Nephron progenitor cell (in vitro differentiated cells): ENCODE measurements at places on chromosomes 7 and 10.

GRCh38 chr10:33123680-33124079, 165.7 kb upstream of the ITGB1 start:
- DNase-seq = no peak

- no peak for DNase-seq
Observed at GRCh38 chr10:69748621-69749020, 53.1 kb upstream of the COL13A1 start.

GRCh38 chr7:148921189-148921588, 37.1 kb upstream of the EZH2 start:
- no peak for DNase-seq

DNA sequence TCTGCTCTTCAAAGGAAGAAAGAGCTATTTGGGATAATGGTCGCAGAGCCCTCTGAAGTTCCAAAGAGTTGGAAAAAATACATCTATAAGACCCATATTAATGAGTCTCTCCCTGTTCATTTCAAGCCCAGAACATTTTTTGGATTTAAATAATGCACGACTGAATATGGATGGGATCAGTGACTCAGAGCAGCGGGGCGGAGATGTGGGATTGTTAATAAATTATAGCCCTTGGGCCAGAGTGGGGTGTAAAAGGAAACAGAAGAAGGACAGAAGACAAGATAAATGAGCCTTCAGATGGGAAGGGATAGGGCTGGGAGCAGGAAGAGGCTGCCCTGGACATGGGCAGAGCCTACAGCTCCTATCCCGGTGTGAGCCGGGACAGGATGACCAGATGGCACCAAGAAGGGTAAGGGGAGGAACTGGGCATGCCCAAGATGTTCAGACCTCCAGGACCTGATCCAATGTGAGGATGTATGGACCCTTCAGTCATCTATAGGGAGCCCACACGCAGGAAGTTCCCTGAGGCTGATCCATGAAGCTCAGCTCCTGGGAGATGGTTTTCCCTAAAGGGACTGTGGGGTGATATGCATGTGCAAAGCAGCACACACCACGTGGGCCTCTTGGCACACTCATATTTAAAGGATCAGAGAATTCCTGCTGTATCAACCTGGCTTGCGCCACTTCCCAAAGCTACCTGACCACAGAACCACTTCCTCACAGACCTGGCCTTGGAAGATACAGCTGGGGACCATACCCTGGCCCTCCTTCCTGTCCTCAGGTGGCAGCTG, 96.1 kb upstream of the PLXNA4 start:
- DNase-seq = no peak

- no peak for DNase-seq
Observed at GRCh38 chr7:133962646-133963045, 164.5 kb upstream of the LRGUK start.

GRCh38 chr7:113100121-113100603, 13.5 kb upstream of the GPR85 start:
- no peak for DNase-seq

- DNase-seq = no peak
Observed at GRCh38 chr7:112080441-112080840, 125.8 kb downstream of the DOCK4 start.

DNA sequence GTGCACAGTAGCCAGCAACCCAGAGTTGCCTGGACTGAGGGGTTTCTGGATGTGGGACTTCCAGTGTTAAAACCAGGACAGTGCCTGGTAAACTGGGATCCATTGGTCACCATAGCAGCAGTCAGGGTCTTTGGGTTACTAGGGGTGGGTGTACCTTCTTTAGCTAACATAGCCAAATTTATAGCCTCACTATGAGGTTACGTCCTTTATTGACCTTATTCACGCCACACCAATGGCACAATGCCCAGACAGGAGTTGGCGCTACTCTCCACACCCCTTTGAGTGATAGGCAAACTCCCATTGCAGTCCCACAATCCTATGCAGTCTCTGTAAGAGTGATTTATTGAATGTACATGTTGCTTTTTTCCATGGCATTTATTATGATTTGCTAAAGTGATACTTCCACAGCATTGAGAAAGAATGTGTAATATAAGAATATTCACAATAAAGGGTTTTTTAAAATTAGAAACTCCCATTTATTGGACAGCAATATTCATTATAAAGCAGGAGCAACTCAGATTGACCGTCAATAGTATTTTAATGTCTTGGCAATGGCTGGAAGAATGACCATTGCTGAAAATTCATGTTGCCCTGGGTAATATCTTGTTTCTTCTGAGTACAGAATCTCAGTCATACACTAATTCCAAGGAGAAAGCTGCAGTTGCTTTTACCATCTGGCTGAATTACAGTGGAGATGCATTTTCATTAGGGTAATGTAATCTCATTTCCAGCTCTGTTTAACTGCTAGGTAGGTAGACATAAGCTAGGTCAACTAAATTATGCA, 26.1 kb downstream of the IFIT5 start:
- DNase-seq = no peak

DNA sequence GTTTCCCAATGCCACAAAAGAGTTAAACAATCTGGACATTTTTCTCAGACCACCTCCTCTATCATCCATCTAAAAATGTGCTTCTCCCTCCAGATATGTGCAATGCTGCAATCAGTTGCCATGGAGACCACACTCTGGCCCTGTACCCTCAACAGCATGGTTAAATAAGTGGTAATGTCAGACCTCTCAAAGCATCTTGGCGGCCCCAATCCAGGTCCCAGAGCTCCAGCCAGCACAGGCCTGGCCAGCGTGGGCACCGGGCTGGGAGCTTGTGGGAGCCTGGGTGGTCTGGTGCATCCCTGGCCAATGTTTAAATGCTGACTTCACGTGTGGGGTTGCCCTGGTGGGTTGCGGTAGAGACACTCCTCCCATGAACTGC, 362.9 kb upstream of the ZNF32 start:
- DNase-seq = no peak

DNA sequence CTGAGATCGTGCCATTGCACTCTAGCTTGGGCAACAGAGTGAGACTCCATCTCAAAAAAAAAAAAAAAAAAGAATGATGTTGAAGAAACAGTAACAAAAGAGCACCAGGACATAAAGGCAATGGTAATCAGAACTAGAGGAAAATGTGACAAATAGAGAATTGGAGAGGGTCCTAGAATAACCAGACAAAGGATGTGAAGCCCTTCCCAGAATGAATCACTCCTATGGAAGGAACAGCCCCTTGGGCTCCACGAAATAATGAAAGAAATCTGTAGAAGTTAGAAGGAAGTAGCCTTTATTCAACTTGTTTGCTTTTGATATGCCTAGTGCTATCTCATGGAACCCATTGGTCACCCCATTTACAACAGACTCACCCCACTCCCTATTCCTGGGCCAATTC, 169.2 kb downstream of the SUGCT start:
- no peak for DNase-seq

- DNase-seq = no peak
Observed at GRCh38 chr7:25850735-25851134, 301.3 kb upstream of the NFE2L3 start.

DNA sequence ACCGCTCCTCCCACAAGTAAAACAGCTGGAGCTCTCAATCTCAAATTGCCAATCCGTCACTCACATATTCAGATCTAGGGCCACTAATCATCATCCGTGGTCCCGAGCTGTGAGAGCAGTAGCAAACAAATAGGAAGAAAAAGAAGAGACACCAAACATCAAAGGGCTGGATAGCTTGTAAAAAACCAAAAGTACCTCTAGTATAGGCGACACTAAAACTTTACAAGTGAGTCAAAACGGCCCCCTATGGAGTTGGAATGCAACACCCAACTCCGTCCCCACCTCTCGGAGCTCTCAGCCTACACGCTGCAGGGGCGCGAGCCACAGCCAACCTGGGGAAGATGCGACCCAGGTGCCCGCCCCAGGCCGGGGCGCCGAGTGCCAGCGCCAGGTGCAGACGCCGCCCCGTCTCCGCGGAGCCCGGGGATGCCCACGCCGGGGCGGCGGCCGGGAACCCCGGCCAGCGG, 581 bp downstream of the FAM3C start:
- no peak for DNase-seq

DNA sequence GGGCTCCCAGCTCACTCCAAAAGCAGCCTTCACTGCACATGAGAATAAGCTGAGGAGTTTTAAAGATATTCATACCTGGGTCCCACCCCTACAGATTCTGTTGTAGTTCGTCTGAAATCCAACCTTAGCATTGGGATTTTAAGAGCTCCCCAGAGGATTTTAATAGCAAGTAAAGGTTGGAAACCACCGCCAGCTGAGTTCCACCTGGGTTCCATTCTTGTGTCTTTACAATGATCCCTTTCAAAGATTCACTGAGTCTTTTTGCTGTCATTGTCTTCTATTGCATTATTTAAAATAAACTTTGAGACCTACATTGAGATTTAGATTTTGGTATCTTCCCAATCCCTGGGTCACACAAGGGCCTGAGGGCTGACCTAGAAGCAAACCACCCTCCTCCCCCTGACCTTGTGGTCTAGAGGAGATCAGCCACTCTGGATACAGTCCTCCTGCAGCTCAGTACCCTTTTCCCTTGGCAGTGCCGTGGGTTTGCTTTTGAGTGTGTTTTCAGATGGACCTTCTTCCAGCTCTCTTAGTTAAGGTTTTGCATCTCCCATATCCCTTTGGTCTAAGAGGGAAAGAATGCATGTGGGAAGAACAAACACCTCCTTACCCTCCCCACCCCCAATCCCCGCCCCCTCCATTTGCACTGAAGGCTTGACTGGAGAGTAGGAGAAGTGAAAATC, 22.6 kb upstream of the SIRT1 start:
- no peak for DNase-seq

GRCh38 chr10:3206511-3207157, 34.1 kb upstream of the PITRM1 start:
- DNase-seq = no peak

- DNase-seq = no peak
Observed at GRCh38 chr10:92907280-92907679, 59.0 kb downstream of the EXOC6 start.

DNA sequence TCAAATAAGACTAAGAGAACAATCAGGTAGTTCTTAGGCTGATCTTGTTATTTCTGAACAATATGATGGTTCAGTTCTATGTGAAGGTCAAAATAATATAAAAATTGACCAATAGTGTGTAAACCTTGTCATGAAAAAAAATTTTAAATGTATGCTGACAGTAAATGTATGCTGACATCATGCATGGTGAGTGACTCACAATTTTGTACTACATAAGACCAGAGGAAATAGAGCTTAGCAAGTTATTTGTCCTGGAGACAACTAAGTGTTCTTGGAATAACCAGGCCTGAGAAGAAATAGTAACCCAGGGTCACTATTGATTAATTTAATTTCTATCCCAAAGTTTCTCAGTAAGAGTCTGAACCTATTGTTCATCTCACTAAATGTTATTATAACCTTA, 182.2 kb upstream of the PCDH15 start:
- no peak for DNase-seq

DNA sequence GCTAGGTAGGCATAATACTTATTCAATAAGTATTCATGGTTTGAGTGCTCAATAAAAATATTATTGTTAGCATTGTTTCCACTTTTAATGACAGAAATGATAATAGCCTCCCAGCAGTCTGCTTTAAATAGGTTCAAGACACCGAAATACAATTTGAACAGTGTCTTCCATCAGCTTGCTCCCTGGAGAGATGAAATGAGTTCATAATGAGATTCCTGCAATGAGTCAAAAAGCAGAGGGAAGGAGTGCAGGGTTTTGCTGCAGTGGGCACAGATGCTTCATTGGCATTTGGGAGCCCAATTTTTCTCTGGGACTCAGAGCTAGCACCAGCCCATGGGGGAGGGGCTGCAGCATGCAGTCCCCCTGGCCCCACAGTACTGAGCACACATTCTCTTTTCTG, 32.6 kb upstream of the CHCHD3 start:
- no peak for DNase-seq

GRCh38 chr10:116247691-116248090, 25.3 kb downstream of the GFRA1 start:
- no peak for DNase-seq

DNA sequence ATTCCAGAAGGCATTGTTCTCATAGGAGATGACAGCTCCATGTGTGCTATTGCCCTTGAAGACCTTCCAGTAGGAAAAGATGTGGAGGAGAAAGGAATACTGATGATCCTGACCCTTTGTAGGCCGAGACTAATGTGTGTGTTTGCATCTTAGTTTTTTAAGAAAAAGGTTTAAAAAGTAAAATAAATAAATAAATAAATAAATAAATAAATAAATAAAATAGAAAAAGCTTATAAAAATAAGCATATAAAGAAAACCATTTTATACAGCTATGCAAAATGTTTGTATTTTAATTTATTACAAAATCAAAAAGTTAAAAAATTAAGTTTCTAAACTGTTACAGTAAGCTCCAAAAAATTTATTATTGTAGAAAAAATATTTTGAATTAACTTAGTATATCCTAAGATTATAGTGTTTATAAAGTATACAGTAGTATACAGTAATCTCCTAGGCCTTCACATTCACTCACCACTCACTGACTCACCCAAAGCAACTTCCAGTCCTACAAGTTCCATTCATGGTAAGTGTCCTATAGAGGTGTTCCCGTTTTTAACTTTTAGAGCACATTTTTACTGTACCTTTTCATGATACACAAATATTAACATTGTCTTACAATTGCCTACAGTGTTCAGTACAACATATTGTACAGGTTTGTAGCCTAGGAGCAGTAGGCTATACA, 435.2 kb upstream of the SEMA3A start:
- DNase-seq = no peak

GRCh38 chr10:725786-726185, 36.3 kb upstream of the DIP2C start:
- no peak for DNase-seq

GRCh38 chr7:73570521-73570920, 7.9 kb downstream of the TBL2 start:
- no peak for DNase-seq

DNA sequence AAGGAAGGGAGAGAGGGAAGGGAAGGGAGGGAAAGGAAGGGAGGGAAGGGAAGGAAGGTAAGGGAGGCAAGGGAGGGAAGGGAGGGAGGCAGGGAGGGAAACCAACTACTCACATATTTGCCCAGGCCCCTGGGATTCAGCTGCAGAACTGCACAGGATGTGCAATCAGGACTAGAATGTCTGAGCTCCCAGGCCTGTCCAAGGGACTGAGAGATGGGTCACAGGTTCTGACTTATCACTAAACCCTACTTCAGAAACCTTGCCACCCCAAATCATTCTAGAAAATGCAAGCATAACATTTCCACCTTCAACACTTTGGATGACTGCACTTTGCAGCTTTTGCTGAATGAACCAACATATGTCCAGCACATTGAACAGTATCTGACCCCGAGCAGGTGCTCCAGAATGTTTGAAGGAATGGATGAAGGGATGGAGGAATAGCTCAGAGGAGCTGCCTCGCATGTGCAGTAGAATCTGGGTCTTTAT, 245.3 kb downstream of the KCNMA1 start:
- DNase-seq = no peak

- no peak for DNase-seq
Observed at GRCh38 chr10:15539262-15539661, 168.2 kb upstream of the FAM171A1 start.

- no peak for DNase-seq
Observed at GRCh38 chr10:68461032-68461431, 10.7 kb downstream of the DNA2 start.

GRCh38 chr10:16562891-16563290, 41.2 kb upstream of the C1QL3 start:
- DNase-seq = no peak

- no peak for DNase-seq
Observed at GRCh38 chr10:78923647-78924318, 145.0 kb upstream of the ZMIZ1 start.

- DNase-seq = no peak
Observed at GRCh38 chr7:51256209-51256781, 60.3 kb downstream of the COBL start.
